CD4-positive, alpha-beta T cell treated with Interleukin-1 beta for 1 hour (primary cell): ENCODE measurements at places on chromosomes 3 and 15.

- no peak for DNase-seq
Observed at GRCh38 chr3:89303701-89304100, 196.3 kb downstream of the EPHA3 start.

- DNase-seq: no peak
Observed at GRCh38 chr3:47705391-47705790, 76.3 kb downstream of the SMARCC1 start.

- DNase-seq: no peak
Observed at GRCh38 chr3:113721636-113722035, 24.4 kb downstream of the NAA50 start.

GRCh38 chr3:140238646-140239314 lies 303.8 kb downstream of the CLSTN2 start:
- DNase-seq: no peak
